Activated T-cell treated with anti-CD3 and anti-CD28 coated beads, Interleukin-2, amount 50 U/mL, for 48 hours (primary cell): ENCODE measurements at places on chromosomes 7 and 10.

DNA sequence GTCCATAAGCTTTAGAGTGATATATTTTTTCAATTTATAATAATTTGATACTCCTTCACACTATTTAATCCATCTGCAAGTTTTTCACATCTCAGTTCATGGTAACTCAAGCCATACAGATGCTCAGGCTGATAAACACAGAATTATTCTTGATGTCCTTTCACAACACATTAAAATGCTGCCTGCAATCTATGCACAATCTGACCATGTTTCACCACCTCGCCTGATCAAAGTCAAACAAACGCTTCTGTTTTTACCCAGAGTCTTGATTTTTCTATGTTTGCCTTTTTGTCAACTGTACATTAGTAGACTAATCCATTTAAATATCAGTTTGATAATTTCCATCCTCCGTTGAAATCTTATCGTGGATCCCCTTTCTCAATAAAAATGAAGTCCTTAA is 833.8 kb upstream of the KCND2 start:
- no peak for DNase-seq

DNA sequence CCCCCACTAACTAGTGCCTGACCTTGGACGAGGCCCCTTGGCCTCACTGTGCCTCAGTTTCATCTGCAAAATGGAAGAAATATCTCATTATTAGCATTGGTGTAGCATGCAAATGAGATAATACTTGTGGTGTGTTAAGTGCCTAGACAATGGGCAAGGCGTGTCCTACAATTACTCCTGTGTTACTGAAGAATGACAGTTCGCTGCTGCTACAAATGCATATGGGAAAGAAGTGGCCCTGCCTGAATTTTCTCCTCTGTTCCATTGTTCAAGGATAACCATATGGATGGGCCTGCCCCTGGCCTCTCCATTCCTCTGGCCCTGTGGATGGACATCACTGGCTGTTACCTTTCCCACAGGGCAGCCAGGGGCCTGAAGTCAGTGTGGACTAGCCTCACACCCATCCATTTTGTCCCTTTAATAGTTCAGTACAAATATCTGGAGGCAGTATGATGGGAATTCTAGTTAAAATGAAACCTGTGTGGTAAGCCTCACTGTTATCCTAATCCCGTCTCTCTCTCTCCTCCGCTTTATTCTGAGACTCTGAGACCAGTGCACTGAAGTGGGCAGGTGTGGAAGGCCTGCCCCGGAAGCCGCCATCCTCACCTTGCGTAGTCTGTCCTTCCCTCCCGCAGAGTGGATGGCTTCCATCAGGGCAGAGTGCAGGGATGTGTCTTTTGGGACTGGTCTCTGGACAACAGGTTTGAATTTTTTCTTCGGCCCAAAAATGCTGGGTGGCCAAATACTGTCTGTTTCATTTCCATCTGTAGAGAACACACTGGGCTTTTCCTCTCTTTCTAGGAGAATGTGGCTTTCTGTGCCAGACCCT is 244.6 kb upstream of the GRB10 start:
- DNase-seq, result no peak

DNA sequence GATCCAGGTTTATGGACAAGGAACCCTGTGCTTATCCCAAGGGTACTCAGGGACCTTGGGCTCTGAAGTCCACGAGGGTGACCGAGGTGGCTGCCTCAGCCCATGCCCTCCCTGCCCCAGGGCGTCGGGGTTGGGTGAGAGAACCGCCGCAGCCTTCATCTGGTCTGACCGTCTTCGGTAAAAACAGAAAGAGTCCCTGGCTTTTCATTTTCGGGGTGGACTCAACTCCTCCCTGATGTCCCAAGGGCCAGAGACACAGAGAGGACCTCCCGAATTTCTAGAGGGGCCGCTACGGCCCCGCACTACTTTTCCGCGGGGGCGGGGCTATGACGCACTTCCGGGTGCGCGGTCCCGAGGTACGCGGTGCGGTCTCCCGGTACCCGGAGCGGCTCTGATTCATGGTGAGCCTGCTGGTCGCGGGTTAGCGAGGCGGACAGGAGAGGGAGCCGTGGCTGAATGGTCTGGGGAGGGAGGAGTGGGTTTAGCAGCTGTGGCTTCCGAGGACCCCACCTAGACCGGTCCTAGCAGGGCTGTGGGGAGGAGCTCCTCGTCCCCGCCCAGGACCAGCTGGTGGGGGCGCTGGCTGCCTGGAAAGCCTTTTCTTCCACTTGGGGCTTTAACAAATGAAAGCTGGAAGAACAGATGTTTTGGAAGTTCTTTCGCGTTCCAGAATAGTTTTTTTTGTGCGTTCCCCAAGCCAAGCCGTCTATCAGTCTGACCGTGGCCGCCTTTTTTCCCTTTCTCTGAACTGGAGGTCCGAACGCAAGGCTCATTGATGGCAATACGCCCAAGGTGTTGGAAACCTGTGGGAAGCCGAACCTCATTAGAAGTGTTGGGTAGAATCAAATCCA is at the start of gene ZSCAN21:
Gene ZSCAN21, plus strand, starts transcription at position 334 of the 851 bp plus-strand sequence. CDS start 7,233 bp downstream, outside the sequence.
- peak; percentile 90 for DNase-seq

DNA sequence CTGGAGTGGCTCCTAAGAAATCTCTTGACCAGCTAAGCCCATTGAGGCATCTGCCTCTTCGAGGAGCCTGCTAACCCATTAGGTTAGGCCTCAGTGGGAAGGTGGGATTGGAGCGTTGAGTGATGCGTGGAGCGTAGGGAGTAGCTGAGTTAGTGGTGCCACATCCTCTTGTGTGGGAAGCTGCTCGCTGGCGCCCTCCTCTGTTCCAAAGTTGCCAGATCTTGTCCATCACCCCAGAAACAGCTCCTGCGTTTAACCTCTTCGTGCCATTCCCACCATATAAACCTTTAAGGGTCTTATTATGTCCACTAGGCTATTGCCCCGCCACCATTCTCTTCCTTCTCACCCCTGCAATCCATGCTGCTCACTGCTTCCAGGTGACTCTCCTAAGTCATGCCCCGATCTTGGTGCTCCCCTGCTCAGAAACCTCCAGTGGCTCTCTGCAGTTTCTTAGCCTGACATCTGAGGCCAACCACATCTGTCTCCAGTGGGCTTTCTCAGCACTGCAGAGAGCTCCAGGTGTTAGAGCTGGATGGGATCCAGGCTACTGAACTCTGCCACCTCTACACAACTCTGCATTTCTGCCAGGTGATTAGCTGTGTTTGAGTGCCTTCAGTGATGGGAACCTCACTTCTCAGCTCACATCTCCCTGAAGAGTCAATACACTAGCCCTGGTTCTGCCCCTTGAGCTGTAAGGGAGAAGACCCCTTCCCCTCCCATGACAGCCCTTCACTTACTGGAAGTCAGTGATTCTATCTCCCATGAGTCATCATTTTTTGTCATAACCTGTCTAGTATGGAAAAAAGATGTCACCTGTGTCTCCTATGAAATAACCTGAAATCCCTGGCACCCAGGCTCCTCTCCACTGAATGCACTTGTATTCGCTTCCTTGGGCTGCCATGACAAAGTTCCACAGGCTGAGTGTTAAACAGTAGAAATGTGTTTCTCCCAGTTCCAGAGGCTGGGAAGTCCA is 65.0 kb upstream of the FGFR2 start:
- DNase-seq, result peak; percentile 30

- no peak for DNase-seq
These were observed 156.7 kb downstream of the CDH23 start for GRCh38 chr10:71553432-71553831.

GRCh38 chr10:99996671-99997648 is 12.8 kb downstream of the DNMBP start:
- no peak for DNase-seq

GRCh38 chr10:129929343-129930292 is 34.5 kb downstream of the EBF3 start:
- DNase-seq, result no peak

DNA sequence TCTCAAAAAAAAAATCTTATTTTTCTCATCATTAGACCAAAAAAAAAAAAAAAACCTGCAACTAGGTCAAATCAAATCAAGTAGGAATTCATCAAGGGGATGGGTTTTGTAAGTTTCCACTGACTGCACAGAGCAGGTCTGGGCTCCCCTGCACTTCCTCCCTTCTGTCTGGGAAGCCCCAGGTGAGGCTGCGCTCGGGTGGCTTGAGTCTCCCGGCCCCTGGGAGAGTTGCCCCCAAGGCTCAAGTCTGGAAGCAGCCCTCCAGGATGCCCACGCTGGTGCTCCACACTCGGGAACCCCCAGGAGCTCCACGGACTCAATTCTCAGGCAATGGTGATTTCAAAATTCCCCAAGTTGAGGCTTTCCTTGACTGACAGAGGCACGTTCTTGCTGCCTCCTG is 41.7 kb upstream of the RBM33 start:
- DNase-seq, result no peak

DNA sequence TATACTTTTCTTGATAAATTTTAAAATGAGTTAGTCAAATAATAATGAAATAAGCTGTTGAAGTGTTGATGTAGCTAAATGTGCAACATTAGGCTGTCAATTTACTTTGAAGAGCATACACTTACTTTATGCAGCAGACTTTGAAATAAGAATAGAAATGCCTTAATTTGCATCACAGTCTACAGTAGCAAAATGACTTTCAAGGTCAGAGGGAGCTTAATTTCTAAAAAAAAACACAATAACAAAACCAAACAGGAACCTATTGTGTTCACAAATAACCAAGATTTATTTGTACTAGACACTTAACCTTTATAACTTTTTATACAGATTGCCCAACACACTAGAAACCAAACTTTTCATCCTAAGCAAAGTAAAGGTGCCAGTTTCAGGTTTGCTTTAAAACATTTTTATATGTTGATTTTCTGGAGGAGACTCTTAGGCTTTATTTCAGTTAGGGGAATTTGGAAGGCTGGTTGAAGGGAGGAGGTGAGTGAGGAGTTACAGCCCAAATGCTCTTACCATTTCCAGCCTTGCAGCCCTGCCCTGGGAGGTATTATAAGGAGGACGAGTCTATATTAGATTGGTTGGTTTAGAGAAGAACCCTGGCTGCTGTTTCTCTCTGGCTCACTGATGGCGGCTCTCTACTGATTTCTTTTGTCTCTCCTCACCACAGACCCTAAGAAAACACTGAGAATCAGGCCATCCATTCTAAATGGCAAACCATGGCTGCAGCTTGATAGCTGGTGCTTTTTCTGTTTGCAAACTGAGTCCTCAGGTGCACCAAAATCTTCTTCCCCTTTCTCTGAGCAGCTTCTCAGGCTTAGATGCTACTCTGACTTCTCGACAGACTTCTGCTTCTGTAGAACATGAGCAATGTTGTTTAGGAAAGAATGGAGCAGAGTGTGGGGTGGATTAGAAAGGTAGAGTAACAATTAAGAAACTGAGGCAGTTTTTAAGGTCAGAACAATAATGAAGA is 55.2 kb upstream of the RPA3 start:
- DNase-seq, result no peak

DNA sequence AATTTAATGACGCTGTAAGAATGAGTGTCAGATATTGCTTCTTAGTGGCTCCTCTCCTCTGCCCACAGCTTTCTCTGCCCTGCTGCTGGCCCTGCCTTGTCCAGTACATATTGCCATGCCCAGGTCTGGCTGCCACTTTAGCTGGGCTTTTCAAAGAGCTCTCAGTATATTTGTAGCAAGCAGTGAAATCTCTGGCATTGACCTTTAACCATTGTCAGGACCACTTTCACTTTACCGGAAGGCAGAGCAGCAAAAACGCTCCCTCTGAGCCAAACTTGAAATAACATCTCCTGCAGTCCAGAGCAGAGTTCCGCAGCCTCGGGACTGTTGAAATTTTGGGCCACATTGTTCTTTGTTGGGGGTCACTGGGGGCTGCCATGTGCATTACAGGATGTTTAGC is 13.8 kb downstream of the PDSS1 start:
- no peak for DNase-seq

DNA sequence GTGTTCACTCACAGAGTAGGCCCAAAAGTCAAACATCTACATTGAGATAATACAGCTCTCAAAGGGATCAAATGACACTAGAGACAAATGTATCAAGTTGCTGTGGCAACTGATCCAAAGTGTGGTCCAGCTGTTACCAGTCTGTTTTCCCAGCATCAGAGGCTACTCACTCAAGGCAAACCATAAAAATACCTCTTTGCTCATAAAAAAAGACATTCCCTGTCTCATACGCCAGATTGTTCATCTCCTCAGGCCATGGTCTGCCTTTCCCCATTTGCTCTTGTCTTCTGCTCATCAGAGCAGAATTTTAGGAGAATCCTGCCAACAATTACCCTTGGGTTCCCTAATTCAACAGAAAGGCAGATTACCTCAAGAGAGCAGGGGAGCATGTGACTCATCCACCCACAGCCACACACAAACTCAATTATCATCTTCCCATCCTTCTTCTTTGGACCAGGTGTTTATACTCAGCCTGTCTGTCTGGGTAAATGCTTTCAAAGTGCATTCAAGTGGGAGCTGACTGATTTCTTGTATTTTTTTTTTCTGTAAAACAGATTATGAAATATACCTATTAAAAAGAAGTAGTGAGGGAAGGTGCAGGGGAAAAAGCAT is 226.5 kb upstream of the HPS1 start:
- no peak for DNase-seq

GRCh38 chr7:125089171-125089570 is 159.5 kb upstream of the POT1 start:
- no peak for DNase-seq

GRCh38 chr10:77125231-77125630 is 512.4 kb downstream of the KCNMA1 start:
- DNase-seq, result no peak

- no peak for DNase-seq
These were observed 649 bp downstream of the SCD start for GRCh38 chr10:100347568-100348195.

DNA sequence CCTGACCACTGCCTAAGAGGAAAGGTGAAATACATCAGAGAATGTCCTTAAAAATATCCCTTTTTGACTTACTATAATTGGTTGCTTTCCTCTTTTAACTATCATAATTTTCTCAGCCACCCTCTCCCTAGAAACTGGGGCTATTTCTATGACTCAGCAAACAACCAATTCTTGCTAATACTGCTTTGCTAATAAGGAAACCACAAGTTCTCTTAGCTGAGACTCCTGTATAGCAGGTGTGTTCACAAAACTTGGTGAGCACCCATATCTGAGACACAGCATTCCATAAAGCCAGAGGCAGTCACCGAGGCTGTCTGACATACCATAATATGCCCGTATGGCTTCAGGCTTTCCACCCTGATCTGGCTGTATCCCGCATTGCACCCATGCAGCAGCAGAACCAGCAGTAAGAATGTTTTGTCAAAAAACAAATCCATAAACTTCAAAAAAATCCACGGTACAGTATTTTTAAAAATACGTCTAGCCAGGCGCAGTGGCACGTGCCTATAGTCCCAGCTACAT is 191.7 kb upstream of the C7orf33 start:
- no peak for DNase-seq

- no peak for DNase-seq
These were observed 7.0 kb downstream of the AIMP2 start for GRCh38 chr7:6015917-6016652.

GRCh38 chr7:156590212-156590611 is 50.4 kb upstream of the RNF32 start:
- DNase-seq, result no peak
